H7 (cell line): ENCODE measurements at places on chromosomes 4 and X.

DNA sequence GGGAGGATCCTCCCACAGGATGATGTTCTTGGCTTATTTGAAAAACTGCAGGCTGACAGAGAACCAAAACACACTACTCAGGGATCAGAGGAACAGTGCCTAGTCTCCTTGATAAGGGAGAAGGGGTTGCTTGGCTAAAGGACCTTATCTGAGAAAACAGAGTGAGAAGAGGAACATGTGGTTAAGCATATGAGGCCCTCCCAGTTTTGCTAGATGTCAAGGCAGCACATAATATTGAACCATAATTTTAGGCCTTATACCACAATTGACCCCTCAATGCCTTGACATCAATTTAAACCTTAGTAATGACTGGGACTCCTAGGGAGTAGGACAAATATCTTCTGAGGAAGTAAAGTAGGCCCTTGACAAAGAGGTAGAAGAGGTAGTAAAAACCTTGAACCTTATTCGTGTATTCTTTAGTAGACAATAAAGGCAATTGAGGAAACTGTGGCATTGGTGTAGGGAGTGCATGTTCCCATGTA, 79.3 kb downstream of the TEX13C start:
- DNase-seq, result no peak

GRCh38 chr4:15955670-15956069, 7.3 kb downstream of the FGFBP2 start:
- DNase-seq, result no peak

- peak; percentile 99 for DNase-seq
These were observed 35.3 kb upstream of the GRPEL1 start for GRCh38 chr4:7103031-7103606.

DNA sequence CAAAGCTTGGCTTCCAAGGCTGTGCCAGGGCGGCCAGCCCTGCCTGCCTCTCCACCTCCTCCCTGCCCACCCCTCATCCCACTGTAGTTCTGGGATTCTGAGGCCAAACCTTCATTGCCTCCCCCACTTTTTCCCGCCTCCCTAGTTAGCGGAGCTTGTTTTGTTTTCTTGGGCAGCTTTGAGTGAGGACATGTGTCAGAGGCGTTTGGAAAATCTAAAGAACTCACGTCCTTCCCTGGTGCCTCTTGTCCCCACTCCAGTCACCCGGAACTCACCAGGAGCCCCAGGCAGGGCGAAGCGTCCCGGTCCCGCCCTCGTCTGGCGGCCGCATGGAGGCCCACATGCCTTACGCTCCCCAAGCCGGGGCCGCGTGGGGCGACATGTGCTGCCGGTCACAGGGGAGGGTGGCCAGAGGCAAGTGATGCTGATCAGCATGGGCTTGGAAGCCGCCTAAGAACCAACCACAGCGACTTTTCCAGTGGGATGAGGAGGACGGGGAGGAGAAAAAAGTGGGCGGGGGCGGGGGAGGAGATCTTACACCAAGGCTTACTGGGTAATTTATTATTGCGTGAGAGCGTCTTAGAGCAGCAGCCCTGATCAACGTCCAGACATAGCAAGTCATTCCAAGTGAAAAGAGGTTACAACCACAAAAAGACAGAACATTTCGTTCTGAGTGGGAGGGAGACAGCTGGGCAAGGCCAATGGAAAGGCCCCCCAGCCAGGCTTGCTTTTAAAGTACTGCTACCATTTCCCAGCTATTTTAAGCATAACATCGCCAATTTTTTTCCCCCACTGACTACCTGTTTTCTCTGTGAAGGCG, 48.5 kb downstream of the PRPS1 start:
- DNase-seq, result peak; percentile 58

GRCh38 chr4:148793221-148793620, 351.0 kb upstream of the NR3C2 start:
- DNase-seq, result no peak

- peak; percentile 59 for DNase-seq
These were observed 61.2 kb downstream of the STARD8 start for GRCh38 chrX:68708503-68709290.

- no peak for DNase-seq
These were observed 212.3 kb downstream of the DCAF12L2 start for GRCh38 chrX:125953814-125954213.

- no peak for DNase-seq
These were observed 651 bp downstream of the NXT2 start for GRCh38 chrX:109537324-109537665.

DNA sequence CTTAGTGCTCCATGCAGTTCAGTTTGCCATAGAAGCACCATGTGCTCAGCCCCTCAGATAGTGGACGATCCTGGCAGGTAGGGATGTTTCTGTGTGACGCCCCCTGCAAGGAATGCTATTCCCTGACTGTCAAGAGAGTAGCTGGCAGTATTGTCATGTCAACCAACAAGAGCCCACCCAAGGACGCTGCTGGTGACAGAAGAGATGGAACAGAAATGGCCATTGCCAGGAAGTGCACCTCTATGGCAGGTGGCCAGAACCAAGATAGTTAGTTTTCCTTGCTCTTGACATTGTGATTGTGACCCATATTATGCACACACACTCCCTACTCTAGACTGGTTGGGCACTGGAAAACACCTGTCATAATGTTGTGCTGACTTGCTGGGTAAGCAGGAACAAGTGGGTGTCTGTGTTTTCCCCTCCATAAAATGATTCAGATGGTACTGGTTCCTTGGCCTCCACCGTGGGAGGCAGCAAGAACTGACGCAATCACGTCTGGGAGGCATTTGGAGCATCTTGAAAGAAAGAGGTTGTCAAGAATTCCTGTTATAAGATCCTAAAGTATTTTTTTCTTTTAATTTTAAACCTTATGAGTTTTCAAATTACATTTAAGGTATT, 507.9 kb downstream of the MID1IP1 start:
- no peak for DNase-seq

DNA sequence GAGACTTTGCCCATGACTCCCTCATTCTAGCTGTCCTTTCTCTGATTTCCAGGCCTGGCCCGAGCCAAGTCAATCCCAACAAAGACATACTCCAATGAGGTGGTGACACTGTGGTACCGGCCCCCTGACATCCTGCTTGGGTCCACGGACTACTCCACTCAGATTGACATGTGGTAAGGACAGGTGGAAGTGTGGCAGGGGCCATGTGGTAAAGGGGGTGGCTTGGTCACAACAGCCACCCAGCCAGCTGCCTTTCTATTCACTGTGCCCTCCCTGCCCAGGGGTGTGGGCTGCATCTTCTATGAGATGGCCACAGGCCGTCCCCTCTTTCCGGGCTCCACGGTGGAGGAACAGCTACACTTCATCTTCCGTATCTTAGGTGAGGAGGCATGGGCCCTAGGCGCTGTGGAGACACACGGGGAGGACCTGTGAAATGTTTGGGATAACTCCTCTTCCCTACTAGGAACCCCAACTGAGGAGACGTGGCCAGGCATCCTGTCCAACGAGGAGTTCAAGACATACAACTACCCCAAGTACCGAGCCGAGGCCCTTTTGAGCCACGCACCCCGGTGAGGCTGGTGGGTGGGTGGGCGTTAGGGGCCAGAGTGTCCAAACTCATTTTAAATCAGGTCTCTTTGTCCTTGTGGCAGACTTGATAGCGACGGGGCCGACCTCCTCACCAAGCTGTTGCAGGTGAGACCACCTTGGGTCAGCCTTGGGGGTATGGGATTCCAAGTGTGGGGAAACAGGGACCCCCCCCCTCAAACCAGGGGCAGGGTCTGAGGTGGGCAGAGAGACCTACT, 6.1 kb upstream of the USP11 start:
- DNase-seq, result no peak

DNA sequence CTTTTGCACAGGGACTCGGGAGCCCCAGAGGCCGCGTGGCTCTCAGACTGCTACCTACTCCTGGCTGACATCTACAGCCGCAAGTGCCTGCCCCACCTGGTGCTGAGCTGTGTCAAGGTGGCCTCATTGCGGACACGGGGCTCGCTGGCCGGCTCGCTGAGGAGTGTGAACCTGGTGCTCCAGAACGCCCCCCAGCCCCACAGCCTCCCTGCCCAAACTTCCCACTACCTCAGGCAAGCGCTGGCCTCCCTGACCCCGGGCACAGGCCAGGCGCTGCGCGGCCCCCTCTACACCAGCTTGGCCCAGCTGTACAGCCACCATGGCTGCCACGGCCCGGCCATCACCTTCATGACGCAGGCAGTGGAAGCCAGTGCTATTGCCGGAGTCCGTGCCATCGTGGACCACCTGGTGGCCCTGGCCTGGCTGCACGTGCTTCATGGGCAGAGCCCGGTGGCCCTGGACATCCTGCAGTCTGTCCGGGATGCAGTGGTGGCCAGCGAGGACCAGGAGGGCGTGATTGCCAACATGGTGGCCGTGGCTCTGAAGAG, 28.8 kb downstream of the SH3TC1 start:
- DNase-seq, result no peak

DNA sequence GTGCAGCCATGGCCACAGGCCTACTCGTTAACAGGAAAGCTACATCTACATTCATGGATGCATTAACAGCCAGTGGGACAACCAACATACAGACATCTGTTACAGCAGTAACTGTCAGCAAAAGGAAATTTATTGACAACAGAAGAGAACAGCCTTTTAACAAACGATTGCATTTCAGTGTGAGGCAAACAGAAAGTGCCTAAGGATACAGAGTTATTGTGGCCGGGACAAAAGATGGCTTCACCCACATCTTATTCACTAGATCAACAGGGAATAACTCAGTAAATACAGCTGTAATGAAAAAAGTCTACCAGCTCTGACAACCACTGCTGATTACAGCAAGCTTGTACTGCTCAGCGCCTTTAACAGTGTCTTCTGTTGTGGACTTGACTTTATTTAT, 61.5 kb upstream of the TBL1X start:
- DNase-seq, result no peak

GRCh38 chr4:6342530-6343293, 73.1 kb downstream of the WFS1 start:
- DNase-seq, result no peak

- no peak for DNase-seq
These were observed 1195.1 kb downstream of the PCDH18 start for GRCh38 chr4:136337216-136337615.

DNA sequence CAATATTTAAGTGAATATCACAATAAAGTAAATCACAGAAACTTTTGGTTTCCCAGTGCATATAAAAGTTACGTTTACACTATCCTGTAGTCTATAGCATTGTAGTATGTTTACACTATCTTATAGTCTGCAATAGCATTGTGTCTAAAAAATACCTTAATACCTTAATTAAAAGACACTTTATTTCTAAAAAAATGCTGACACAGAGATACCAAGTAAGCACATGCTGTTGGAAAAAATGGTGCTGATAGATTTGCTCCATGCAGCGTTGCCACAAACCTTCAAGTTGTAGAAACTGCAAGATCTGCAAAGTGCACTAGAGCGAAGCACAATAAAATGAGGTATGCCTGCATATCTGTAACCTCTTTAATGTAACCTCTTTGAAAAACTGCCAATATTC, 847.3 kb downstream of the GLUD2 start:
- no peak for DNase-seq

DNA sequence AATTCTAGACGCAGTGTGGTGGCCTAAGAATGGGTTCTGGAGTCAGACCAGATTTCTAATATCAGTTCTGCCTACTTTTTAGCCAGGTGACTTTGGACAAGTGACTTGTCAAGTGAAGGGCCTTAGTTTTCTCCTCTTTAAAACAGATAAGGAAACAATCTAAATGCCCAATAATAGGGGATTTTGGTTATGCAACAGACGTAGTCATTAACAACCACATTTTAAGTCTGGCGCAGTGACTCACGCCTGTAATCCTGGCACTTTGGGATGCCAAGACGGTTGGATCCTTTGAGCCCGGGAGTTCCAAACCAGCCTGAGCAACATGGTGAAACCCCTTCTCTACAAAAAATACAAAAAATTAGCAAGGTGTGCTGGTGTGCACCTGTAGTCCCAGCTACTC, 2.1 kb upstream of the ZMYM3 start:
- DNase-seq, result no peak

DNA sequence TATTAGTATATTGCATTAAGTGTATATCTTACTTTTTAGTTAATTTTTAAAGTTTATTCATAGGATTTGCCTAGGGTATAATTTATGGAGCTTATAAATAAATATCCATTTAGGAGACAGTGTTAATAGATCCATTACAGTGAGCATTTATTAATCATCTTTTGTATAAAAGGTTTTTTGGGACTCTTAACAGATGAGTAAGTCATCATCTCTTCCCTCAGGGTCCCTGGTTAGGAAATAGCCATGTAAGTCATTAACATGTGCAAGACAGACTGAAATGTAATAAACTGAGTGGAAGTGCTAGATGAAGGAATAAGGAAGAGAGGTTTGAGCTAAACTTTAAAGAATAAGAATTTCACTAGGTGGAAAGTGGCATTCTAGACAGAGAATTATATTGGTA, 69.2 kb downstream of the PAQR3 start:
- no peak for DNase-seq

GRCh38 chr4:10179957-10180602, 63.5 kb upstream of the WDR1 start:
- no peak for DNase-seq

DNA sequence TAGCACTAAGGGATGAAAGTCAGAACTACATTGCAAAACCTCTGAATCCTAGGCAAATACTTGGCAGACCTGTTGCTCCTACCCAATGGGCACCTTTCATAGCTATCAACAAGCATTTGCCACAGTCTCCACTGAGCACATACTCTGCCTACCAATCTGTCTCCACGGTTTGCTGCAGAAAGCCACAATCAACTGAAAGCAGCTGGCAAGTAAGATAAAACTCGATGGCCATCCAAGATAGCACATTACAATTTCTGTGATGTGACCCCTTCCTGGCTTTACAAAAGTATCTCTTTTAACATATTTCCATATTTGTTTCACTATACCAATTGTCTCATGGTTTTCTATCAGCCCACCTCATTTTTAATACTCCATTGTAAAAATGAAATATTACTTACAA, 1060.5 kb upstream of the INTU start:
- no peak for DNase-seq

DNA sequence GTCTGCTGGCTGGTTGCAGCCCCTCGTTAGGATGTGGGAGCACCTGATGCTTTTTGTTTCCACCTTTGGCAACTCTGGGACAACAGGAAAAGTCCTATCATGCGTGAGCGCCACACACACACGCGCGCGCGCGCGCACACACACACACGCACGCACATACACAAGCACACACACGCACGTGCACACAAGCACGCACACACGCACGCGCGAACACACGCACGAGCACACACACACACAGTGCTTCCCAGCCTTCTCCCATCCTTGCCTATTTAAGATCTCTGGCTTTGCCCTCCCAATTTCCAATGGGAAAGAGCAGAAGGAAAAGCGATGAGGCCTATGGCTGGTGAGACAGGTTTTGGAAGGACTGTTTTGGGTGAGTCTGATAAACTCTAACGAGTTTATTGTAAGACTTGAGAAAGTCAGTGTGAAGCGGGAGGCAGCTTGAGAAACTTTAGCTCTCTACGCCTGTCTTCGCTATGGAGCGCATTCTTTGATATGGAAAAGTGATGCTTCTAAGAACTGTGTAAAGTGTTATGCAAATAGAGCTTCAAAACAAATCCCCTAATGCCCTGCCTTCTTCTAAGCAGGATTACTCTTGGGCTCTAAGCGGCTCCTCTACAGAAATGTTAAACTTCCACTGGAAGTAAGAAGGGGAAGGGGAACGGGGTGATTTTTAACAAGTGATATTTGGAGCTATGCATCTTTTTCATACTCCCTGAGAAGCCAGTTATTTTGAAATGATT, 11.8 kb downstream of the SUPT20HL1 start:
- DNase-seq, result peak; percentile 61

- peak; percentile 90 for DNase-seq
These were observed 63.9 kb downstream of the TRAPPC11 start for GRCh38 chr4:183722731-183723560.
